ENCODE measurements at places on chromosomes 3 and 15.
A peak's percentile ranks its signal among the peaks of the same experiment; 100 is the strongest.

DNA sequence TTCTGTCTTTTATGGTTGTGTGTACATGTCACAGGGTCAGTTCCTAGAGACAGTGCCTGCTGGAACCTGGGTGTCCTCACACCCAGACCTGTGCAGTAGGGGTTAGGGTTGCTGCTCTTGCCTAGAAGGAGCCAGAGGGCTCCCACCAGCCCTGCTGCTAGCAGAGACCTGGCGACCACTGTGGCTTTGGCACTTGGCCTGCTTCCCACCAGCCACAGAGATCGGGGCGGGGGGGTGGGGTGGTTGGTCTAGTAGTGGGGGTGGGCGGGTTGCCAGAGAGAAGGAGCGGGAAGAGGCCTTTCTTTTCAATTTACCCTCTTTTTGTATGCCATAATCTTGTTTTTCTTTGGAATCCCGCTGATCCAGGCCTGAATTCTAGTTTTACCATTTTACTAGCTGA, 29.4 kb downstream of the EEFSEC start:
- no peak for DNase-seq

DNA sequence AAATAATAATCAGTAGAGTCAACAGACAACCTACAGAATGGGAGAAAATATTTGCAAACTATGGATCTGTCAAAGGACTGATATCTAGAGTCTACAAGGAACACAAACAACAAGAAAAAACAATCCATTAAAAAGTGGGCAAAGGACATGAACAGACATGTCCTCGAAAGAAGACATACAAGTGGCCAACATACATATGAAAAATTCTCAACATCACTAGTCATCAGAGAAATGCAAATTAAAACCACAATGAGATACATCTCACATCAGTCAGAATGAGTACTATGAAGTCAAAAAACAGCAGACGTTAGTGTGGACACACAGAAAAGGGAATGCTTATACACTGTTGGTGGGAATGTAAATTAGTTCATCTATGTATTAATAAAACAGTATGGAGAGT, 33.7 kb downstream of the SLC2A2 start:
- DNase-seq: no peak

DNA sequence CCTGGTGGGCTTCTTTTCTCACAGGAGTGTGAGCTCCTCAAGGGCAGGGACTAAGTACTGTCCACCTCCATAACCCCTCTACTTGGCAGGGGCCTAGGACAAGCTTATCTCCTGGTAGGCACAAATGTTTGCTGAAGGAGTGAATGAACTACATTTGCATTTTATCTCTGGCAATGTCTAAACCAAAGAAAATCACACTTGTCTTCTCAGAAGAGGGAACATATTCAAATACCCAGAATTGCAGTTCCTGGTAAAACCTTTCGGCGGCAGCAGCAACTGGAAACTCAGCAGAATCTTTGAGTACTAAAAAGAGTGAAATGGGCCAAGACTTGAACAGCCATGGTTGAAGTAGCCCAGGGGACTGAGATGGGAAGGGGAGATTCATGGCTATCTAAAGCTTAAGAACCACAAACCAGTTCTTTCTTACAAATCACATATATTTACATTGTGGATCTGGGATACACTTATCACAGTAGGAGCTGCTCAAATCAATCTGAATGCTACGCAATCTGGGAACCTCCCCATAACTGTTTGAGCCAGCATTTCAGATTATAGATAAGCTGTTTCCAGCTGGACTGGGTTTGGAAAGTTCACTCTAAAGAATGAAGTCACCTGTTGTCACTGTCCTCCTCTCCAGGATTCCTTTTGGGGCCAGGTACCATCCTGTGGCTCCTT, 18.7 kb upstream of the PTPN9 start:
- no peak for DNase-seq

GRCh38 chr3:109257269-109257668, 59.0 kb downstream of the DPPA2 start:
- no peak for DNase-seq

DNA sequence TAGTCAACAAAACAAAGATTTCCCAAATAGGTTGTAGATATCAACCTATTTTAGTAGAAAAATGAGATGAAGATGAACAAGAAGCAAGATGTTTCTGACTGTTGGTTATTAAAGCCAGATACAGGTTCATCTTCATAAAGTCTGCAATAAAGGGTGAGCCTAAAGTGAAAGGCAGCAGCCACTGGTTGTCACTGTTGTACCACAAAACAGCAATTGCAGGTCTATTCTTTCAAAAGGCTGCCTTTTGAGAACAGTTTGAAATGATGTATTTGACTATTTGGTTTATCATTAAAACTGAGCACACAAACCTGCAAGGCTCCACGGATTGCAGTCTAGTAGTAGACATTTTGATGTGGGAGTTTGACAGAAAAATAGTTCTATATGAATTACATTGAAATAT, 543.4 kb downstream of the GBE1 start:
- no peak for DNase-seq

- DNase-seq: no peak
Observed at GRCh38 chr15:88580532-88580931, 34.1 kb upstream of the DET1 start.

DNA sequence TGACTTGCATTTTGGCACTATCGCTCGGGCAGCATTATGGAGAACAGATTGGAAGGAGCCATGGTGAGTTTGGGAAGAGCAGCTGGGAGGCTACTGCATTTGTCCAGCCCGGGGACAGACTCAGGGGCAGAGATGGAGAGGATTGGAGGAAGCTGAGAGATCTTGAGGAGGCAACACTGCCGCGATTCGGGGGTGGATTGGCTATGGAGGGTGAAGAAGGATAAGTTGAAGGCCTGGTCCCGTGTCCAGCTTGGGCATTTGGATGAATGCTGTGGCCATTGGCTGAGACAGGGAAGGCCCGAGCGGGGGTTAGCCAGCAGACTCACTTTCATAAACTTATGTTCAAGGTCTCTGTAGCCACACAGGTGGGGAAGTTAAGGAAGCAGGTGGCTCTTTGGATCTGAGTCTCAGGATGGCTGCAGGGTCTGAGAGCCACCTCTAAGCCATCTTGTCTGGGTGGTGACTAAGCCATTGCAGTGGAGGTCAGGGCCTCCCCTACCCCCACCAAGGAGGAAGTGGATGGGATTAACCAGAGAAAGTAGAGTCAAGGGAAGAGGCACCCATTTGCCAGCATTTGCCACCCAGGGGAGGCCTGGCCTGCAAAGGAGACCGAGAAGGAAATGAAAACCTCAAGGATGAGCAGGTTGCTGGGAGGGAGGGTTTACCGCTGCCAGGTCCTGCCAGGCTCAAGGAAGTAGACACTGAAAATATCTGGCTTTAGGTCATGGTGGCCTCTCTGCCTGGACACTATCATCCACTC, 144.0 kb upstream of the TLE3 start:
- DNase-seq: no peak

DNA sequence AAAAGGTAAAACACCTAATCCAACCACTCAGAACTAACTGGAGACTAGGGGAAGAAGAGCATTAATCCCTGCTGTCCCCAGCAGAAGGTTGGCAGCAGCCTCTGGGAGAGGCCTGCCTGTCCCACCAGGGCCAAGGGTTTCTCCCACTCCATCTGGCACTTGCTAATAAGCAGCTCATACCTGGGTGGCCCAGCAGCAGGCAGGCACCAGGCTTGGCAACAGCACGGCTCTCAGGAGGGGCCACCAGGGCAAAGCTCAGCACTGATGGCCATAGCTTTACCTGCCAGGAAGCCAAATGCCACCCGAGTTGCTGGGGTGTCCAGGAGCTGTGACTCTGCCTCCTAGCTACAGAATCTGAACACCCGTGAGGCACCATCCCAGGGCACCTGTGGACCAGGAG, 58.3 kb downstream of the BOC start:
- DNase-seq: no peak

GRCh38 chr3:45564172-45564571, 30.4 kb upstream of the LIMD1 start:
- no peak for DNase-seq

DNA sequence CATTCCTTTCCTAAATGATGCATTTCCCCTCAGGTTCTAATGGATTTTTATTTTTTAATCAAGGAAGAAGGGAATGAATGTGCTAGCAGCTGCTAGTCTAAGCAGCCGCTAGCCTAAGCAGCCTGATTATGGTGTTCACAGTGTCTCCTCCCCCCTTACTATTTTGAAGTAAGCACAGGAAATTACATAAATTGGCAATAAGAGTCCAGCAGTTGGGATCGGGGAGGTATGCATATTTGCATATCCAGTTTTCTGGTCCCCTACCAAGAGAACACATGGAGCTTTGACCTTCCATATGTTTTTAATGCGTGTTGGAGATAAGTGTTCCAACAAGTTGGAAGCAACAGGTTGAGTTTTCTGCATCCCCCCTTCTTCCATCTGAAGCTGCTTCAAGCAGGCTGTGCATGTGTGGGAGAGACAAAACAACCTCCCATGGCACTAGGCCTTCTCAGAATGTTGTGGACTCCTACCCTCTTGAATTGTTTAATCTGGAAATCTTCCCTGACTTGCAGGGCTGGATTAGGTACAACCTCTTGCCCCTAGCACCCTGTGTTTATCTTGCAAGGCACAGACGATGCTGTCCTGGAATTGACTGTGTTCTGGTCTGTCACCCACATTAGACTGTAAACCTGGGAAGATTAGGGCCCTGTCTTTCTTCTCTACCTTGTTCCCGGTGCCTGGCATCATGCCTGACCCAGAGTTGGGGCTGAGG, 124.8 kb upstream of the LRIG1 start:
- DNase-seq: no peak

GRCh38 chr3:72442759-72443158, 405.5 kb downstream of the SHQ1 start:
- DNase-seq: no peak

DNA sequence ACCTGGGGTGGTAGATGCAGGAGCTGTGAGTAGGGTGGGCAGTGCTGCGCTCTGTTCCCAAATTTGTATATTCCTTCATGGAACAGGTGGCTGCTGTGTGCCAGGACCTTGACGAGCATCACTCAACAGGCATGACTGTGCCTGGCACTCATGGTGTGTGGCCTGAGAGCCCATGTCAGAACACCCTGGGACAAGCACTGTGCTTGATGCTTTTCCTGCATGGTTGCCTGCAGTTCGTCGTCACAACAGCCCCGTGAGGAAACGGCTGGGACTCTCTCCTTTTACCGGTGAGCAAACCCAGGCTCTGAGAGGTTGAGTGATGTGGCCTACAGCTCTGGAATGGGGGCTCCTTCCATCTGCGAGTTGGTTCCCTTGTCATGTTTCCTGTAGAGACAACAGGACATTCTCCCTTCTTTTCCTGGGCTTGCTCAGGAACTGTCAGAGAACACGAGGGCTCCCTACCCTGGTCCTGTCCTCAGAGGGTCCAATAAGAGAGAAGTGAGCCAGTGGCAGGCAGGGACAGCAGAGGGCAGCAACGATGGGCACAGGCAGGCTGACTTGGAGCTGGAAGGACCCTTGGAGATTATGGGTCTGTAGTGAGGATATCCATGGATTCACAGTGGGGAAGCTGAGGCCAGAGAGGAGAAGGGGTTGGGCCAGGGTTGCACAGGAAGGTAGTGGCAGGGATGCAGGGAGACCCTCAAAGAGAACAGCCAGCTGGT, 37.4 kb downstream of the PRKCD start:
- no peak for DNase-seq

DNA sequence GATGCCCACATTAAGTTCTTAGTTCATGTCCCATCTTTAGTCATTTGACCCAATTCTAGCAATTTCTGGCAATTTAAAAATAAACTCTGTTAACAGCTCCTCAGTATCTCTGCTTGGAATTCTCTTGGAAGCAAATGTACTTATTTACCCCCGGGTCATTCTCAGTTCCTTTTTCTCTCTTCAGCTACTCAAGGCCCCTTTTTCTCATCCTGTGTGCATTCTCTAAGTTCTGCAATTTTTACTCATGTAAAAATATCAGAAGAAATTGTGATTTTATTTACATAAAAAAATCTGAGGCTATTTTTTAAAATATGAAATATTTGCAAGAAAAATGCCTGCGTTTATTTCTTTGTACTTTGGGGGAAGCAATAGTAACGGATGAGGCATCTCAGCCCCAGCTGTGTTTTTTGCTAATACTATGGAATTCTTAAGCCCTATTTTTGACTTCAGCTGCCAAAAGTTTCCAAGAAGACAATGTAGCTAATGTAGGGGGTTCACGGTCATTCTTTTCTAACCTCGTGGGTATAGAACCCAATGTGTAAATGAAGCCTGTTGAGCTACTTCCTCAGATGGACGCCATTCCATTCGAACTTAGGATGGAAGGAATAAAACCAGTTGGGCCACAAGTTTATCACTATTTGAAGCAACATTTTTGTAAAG, 20.0 kb downstream of the CERS3 start:
- no peak for DNase-seq

DNA sequence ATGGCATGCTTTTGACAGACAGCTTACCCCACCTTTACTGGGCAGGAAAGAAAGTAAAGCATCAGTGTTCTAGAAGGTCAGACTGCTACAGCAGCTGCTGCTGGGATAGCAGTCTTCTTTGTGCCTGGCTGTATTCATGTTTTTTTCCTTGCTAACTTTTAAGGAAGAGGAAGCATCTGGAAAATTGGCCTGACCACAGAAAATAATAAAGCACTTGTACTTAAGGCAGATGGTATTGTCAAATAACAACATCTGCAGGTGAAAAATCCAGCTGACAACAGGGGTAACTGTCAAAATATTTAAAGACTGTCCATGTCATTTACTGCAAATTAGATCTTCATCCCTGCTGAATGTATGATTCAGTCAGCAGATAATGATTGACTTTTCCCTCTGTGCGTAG, 229.0 kb downstream of the OXSM start:
- no peak for DNase-seq

DNA sequence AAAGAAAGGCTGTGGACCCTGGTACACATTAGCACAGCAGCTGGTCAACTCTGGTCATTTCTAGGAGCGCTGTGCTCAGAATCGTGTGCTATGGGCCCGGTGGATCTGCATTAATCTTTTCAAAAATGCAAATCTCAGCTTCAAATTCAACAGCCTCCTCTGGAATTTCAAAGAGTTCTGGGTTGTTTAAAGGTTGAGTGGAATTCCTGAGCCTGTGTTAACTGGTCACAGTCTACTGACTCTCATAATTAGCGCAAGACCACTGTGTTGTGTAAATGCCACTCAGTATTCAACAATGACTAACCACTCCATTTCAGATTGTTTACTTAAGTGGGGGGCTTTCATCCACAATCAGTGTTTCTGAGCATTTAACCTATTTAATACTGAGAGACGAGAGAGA, 2.7 kb upstream of the ARNT2 start:
- DNase-seq: no peak

GRCh38 chr3:113097960-113098447, 107.2 kb downstream of the GTPBP8 start:
- peak; percentile 24 for DNase-seq

GRCh38 chr15:70440416-70441138, 322.8 kb downstream of the UACA start:
- DNase-seq: no peak

GRCh38 chr15:34813446-34814190, 18.3 kb upstream of the ACTC1 start:
- no peak for DNase-seq
